ENCODE measurements at places on chromosomes 1 and 21.

DNA sequence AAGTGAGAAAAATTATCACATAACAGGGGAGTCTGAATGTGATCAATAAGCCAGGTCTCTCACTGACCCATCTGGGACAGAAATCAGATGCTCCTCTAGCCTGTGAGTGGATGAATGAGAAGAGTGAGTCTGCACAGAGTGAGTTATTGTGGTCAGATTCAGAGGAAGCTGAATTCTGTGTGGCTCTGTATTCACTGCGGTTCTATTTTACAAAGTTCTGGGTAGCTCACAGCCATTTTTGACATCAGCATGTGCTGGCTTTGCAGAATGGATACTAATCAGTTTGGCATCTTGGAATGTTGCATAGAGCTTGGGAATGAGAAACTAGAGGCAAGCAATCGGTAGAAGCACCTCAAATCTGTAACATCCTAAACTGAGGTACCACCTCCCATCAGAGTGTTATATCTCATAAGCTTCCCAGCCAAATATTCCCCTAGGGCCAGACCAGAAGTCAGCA is 3.8 kb downstream of the COLGALT2 start:
- DNase-seq = no peak
- no peaks in the 10 kb centered on the region for H3K36me3 ChIP-seq
- H3K4me3 ChIP-seq = no peak overlapping the region
- H3K27me3 ChIP-seq = no peaks in the 10 kb centered on the region

GRCh38 chr1:31016868-31017267 is 48.6 kb downstream of the PUM1 start:
- H3K27me3 ChIP-seq = no peaks in the 10 kb centered on the region
- no peak for DNase-seq
- no peak overlapping the region for H3K4me3 ChIP-seq
- H3K27ac ChIP-seq = no peak overlapping the region
- no peaks in the 10 kb centered on the region for H3K36me3 ChIP-seq
- peaks cover 41% of the 10 kb centered on the region for H3K4me1 ChIP-seq

DNA sequence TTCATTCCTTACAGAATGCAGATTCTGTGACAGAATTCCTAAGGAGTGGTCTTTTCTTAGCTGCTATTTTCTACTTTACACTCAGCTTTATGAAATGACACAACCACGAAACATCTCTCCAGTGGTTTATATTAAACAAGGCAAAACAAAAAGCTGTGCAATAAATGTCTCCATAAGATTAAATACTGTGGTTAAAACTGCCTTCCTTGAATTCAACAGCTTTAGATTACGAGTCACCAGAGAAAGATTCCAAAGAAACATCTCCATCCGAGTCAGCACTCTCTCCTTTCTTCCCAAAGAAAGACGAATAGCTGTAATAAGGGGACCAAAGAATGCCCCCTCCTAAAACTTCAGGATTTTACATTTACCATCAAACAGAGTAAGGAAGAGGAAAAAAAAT is 4.6 kb upstream of the C1orf87 start:
- no peaks in the 10 kb centered on the region for H3K4me1 ChIP-seq
- no peaks in the 10 kb centered on the region for H3K27me3 ChIP-seq
- no peaks in the 10 kb centered on the region for H3K36me3 ChIP-seq
- DNase-seq = no peak

- no peaks in the 10 kb centered on the region for H3K4me1 ChIP-seq
- H3K4me3 ChIP-seq = no peak overlapping the region
- no peaks in the 10 kb centered on the region for H3K27me3 ChIP-seq
- H3K27ac ChIP-seq = no peak overlapping the region
- no peak for DNase-seq
- H3K36me3 ChIP-seq = no peaks in the 10 kb centered on the region
Observed at GRCh38 chr21:41187537-41188025, 19.6 kb downstream of the BACE2 start.

- no peaks in the 10 kb centered on the region for H3K36me3 ChIP-seq
- H3K27ac ChIP-seq = no peak overlapping the region
- no peak overlapping the region for H3K4me3 ChIP-seq
Observed at GRCh38 chr1:162970021-162970420, 99.1 kb upstream of the RGS4 start.

- no peaks in the 10 kb centered on the region for H3K36me3 ChIP-seq
- H3K27ac ChIP-seq = peak overlapping the region; percentile 15
- no peak for DNase-seq
- H3K4me3 ChIP-seq = no peak overlapping the region
Observed at GRCh38 chr21:25967181-25967900, 203.2 kb downstream of the APP start.

DNA sequence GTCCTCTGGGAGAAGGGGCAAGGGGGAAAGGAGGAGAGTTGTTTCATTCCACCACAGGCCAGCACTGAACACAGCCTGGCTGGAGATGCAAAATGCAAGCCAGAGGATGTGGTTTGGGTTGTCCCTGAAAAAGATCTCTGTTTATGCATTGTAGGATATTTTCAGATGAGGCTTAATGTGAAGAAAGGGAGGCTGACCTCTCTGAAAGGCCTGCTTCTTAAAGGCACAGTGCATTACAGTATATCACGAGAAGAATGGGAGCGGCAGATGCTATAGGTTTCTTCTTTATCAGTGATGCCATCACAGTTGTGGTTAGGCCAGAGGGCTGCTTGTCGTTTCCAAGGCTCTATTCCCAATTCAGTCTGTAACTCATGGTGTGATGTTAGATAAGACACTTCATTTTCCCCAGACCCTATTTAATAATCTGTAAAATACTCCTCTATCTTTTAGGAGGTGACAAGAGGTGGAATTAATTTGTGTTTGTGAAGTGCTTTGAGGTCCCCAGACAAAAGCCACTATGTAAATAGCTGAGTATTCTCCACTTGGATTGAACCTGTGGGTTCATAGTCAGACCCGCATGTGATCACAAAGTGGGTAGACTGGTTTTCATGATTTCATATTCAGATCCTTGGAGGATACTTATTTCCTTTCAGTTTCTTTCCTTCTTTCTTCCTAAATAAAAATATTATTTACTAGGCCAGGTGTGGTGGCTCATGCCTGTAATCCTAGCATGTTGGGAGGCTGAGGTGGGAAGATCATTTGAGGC is 76.5 kb upstream of the WDR26 start:
- H3K27me3 ChIP-seq = no peaks in the 10 kb centered on the region
- H3K27ac ChIP-seq = no peak overlapping the region
- H3K4me1 ChIP-seq = no peaks in the 10 kb centered on the region
- DNase-seq = no peak
- no peaks in the 10 kb centered on the region for H3K36me3 ChIP-seq
- H3K4me3 ChIP-seq = no peak overlapping the region

DNA sequence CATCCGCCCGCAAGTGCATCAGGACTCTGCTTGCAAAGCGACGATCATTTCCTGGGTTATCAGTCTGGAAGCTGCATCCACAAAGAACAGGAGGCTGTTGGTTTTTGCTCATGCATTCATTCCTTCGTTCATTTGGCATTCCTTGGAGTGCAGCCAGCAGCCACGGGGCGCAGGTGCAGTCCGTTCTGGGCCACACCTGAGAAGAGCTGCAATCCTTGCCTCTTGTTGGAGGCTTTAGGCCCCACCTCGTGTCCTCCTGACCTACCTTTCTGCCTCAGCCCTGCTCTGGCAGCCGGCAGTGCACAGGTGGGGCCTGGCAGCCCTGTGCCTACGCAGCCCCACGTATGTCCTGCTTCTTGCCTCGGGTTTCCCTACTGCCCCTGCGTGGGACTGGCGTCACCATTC is 19.6 kb upstream of the C2CD2 start:
- H3K27ac ChIP-seq = no peak overlapping the region
- no peak for DNase-seq
- H3K4me3 ChIP-seq = no peak overlapping the region
- H3K27me3 ChIP-seq = no peaks in the 10 kb centered on the region
- H3K36me3 ChIP-seq = no peaks in the 10 kb centered on the region

DNA sequence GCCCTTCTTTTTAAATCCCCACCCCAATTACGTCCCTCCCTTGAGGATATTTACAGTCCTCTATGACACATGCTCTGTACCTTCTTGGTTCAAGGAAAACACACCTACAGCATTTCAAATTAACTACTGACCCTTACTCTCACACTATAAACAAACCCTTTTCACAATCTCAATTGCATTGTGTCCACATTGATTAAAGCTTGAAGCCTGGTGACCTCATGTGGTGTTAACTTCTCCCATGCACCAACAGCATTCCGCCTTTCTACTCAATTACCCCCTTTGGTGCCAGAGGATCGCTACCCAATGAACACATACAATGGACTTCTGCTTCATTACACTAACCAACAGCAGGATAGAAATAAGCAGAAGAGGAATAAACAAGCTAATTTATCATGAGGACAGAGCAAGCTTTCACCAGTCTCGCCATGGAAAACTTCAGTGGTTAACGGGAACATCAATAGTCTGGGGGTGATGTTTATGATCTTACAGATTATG is 15.2 kb downstream of the WLS start:
- DNase-seq = no peak
- no peak overlapping the region for H3K27ac ChIP-seq
- H3K4me3 ChIP-seq = no peak overlapping the region

DNA sequence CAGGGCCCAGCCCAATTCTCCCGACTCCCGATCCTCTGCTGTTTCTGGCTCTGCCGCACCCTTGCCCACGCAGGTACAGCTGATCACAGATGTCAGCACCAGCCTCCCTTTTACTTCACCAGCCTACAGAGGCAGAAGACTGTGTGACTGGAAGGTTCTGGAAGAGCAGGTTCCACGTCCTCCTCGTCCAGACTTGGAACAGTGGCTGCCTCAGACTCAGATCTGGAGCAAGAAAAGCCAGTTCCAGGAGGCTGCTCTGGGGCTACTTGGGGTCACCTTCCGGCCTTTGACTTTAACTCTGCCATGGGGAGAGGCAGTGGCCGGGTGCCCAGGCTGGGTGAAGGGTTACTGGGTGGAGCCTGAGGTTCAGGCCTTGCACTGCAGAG is 16.1 kb upstream of the KLHDC7A start:
- no peaks in the 10 kb centered on the region for H3K27me3 ChIP-seq
- no peak overlapping the region for H3K27ac ChIP-seq
- H3K36me3 ChIP-seq = no peaks in the 10 kb centered on the region
- no peaks in the 10 kb centered on the region for H3K4me1 ChIP-seq
- H3K4me3 ChIP-seq = no peak overlapping the region
- DNase-seq = no peak

DNA sequence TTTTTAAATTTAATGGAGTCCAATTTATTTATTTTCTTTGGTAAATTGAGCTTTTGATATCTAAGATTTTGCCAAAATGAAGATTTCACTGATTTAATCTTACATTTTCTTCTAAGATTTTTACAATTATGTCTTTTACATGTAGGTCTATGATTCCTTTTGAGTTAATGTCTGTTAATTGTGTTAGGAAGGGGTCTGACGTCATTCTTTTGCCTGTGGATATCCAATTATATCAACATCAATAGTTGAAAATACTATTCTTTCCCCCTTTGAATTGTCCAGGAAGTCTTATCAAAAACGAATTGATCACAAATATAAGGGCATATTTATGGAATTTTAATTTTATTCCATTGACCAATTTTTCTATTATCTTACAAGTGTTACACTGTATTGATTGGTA is 1258.8 kb upstream of the B3GALT2 start:
- DNase-seq = no peak
- no peaks in the 10 kb centered on the region for H3K4me1 ChIP-seq
- no peaks in the 10 kb centered on the region for H3K27me3 ChIP-seq
- no peak overlapping the region for H3K27ac ChIP-seq

DNA sequence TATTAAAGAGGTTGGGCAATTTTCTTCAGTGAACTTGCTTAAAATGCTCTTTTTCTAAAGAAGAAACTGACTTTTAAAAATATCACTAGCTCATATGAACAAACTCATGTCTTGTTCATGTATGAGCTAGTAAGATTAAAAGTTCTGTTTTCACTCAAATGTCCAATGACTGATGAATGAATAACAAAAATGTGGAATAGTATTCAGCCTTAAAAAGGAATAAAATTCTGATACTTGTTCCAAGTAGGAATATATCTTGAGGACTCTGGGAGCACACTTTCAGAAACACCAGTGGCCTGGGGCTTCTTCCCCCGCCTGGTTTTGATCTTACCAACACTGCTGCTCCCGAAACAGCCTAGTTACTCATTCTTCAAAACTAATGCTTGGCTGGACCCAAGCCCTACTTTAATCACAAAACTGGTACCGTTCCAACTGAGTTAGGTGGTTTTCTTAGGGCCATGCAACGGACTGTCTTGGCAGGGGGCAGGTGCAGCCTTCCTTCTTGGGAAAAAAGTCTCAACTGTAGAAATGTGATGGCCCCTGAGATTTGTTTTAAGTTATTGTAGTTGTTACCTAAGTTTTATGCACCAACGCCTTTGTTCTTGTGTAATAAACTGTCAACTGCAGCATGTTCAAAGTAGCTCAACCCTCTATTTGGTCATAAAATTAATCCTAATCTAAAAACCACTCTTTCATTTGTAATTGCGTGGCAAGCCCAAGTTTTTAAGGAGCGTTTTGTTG is 116.0 kb downstream of the ETS2 start:
- H3K27me3 ChIP-seq = no peaks in the 10 kb centered on the region
- H3K27ac ChIP-seq = peak overlapping the region; percentile 54
- H3K4me1 ChIP-seq = peaks cover 14% of the 10 kb centered on the region

GRCh38 chr21:21801921-21802320 is 803.7 kb downstream of the NCAM2 start:
- no peak overlapping the region for H3K4me3 ChIP-seq
- no peak for DNase-seq
- no peak overlapping the region for H3K27ac ChIP-seq
- no peaks in the 10 kb centered on the region for H3K27me3 ChIP-seq
- no peaks in the 10 kb centered on the region for H3K36me3 ChIP-seq

- no peaks in the 10 kb centered on the region for H3K4me1 ChIP-seq
- no peak for DNase-seq
- no peak overlapping the region for H3K4me3 ChIP-seq
- no peaks in the 10 kb centered on the region for H3K36me3 ChIP-seq
- no peaks in the 10 kb centered on the region for H3K27me3 ChIP-seq
- H3K27ac ChIP-seq = no peak overlapping the region
Observed at GRCh38 chr1:106954661-106955229, 101.7 kb upstream of the PRMT6 start.

- H3K27ac ChIP-seq = no peak overlapping the region
- H3K36me3 ChIP-seq = no peaks in the 10 kb centered on the region
- no peaks in the 10 kb centered on the region for H3K27me3 ChIP-seq
- no peak overlapping the region for H3K4me3 ChIP-seq
- no peak for DNase-seq
Observed at GRCh38 chr1:202202500-202203168, 9.0 kb downstream of the LGR6 start.

DNA sequence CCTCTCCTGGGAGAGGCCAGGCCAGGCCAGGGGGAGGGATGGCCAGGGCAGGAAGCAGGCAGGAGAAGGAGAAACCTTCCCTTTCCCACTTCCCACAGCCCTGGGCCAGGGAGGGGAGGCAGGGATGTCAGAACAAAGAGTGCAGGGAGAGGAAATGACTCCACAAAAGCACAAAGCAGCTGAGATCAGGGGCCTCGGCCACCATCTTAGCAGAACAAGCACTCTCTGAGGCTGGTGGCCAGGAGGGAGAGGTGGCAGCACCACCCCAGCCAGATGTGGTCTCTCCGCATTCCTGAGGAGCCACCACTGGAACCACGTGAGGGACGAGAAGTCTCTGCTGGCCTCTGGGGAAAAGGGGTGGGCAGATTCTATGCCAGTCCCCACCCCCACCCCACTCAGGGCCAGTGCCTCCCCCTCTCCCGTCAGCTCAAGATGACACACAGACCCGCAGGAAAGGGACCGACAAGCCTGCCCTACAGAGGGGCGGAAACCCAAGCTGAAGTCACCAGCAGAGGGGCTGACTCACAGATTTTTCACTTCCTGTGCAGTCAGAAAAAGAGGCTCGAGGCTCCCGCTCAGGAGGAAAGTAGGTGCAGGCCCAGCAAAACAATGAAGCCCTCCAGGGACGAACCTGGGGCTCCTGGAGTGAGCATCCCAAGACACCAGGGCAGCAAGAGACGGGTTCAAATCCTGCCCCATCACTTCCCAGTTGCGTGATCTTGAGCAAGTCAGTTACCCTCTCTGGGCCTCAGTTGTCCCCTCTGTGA is 24.1 kb upstream of the ALDH4A1 start:
- DNase-seq = no peak
- no peaks in the 10 kb centered on the region for H3K36me3 ChIP-seq
- peak overlapping the region; percentile 74 for H3K27ac ChIP-seq
- no peaks in the 10 kb centered on the region for H3K27me3 ChIP-seq

All from tibial nerve (tissue), 4 donors.